ENCODE measurements at places on chromosomes 12 and 14.

- no peak for DNase-seq
These were observed 28.3 kb downstream of the GNPTAB start for GRCh38 chr12:101802486-101802885.

GRCh38 chr12:131448254-131448795 is 262.6 kb upstream of the SFSWAP start:
- DNase-seq, result peak; percentile 34

DNA sequence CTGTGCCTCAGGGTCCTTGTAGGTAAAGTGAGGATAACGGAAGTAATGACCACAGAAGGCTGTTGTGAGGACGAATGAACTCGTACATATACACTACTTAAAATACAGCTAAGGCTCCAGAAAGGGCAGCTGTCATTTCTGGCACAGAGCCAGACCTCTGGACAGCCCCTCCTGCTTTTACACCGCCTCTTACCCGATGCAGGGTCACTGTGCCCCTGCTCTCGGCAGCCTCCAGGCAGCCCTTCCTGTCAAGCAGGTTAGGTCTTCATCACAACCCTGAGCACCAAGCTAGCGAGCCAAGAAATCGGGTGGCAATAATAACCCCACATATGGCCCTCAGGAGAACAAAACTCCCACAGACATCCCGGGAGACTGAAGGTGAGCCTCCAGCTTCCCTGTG is 8.5 kb downstream of the TMEM229B start:
- DNase-seq, result no peak

DNA sequence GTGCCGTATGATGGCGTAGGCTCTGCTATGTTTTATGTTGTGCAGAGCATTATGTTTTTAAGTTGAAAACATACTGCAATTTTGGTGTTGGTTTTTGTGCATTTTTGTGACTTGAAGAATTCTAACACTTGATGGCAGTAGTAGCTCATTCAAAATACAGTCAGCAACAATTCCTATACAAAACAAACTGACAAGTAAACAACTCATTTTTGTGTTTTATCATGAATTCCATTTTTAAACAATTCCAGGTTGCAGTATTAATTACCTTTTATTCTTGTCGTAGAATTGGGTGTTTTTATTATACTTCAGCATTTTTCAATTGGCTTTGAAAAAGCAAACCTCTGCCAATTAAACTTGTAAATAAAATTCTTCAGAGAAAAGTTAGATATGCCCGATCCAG is 4.1 kb upstream of the CCER1 start:
- no peak for DNase-seq

- DNase-seq, result no peak
These were observed 166.0 kb downstream of the IPO8 start for GRCh38 chr12:30529489-30530269.

- DNase-seq, result no peak
These were observed 232.7 kb downstream of the SLC16A7 start for GRCh38 chr12:59828521-59828920.

GRCh38 chr12:131990066-131990979 is 40.6 kb downstream of the EP400 start:
- no peak for DNase-seq

GRCh38 chr14:25006961-25007795 is 42.8 kb downstream of the STXBP6 start:
- no peak for DNase-seq

DNA sequence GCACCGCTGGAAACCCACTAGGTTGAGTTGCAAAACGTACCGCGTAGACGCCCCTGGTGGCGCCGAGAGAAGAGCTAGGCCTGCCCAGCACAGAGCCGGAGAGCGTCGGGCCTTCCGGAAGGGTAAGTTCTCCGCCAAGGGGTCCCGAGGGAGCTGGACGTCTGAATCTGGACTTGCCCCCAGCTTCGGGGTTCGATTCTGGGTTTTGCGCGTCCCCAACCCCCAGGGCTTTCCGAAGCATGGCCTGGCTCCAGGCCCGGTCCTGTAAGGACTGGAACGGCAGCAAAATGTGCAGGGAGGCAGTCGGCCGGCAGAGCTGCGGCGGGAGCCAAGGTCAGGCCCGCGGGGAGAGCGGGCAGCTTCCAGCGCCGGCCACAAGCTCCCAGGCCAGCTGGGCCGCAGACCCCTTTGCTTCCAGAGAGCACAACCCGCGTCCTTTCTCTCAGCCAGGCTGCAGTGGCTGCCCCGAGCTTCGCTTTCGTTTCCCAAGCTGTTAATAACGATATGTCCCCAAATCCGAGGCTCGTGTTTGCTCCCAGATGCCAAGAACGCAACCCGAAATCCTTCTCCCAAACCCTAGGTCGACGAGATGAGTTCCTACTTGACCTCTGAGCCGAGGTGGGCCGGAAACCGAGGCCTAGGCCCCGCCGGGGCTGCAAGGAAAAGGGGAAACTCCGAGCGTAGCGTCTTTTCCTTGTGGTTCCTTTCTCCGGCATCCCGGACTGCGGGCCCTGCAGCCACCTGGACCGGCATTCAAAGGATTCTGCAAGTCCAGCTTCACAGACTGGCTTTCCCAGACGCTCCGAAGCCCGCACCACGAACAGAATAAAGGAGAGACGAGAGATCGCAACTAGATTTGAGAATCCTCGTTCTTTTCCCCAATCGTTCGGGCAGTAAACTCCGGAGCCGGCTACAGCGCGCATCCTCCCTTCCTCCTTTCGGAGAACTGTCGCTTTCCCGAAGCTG is 3.2 kb upstream of the TBX5 start:
- no peak for DNase-seq

DNA sequence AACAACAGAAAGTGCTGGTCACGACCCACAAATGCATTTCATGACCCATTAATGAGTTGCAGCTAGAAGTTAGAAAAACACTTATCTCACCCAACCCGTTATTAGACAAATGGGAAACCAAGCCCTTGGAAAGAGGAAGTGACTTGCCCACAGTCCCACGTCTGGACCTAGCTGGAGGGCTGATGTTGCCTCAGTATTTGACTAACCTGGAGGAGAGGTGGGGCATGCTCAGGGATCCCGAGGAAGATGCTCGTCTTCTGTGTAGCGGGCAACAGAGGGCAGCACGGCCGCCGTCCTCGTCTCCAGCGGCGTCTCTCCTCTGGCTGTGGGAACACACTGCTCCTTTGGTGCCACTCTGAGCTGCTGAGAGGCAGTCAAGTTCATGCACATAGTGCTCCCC is 12.7 kb downstream of the CCND2 start:
- DNase-seq, result no peak

DNA sequence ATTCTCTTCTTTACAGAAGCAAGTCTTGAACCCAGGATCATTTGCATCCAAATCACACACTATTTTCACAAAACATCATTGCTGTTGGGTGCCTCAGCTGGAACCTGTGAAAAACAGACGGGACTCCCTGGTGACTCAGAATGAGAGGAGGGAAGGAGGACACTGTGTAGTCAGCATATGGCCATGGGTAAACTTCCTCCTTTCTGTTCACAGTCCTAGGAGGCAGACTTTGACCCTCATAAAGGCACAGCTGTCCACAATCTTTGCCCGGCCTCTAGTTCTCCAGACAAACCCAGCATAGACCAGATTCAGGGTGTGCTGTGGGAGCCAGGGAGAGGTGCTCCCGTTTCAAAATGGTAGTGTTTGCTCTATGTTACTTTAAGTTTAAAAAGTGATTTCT is 62.0 kb downstream of the DYRK2 start:
- DNase-seq, result no peak

DNA sequence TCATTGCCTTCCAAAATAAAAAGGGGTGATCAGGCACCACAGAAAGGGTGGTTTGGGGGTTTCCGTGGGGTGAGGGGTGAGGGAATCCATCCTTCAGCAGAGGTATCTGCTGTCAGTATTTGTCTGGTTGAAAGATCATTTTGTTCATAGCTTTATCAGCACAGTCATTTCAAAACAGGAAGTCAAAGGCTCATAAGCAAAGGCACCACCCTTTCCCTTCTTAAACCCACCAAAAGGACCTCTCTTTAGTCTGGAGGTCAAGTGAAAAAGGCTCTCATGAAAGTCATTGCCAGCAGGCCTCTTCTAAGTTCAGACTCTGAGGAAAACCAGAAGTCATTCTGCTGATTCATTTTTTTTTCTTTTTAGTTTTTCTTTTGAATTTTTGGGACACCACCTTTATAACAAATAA is 6.2 kb downstream of the CHST11 start:
- DNase-seq, result peak; percentile 72

DNA sequence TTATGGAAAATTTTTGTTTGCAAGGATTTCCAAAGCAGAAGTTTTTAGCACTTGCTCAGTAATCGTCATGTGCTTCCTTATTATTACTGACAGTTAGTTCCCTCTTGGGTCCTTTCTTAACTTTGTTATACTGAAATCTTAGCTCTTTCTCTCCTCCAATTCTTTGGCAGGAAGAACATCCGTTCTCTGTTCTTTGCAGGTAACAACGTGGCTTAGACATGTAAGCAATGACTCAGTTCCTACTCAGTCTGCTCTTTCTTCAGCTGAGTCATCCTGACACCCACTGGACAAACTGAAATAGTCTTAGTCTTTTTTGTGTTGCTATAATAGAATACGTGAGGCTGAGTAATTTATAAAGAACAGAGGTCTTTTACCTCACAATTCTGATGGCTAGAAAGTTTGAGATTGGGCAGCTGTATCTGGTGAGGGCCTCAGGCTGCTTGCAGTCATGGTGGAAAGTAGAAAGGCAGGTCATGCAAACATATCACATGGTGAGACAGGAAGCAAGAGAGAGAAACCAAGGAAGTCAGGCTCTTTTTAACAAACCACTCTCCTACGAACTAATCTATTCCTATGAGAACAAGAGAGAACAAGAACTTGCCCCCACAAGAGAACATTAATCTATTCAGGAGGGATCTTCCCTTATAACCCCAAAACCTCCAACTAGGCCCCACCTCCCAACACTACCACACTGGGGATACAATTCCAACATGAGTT is 49.2 kb downstream of the TESPA1 start:
- DNase-seq, result peak; percentile 68

DNA sequence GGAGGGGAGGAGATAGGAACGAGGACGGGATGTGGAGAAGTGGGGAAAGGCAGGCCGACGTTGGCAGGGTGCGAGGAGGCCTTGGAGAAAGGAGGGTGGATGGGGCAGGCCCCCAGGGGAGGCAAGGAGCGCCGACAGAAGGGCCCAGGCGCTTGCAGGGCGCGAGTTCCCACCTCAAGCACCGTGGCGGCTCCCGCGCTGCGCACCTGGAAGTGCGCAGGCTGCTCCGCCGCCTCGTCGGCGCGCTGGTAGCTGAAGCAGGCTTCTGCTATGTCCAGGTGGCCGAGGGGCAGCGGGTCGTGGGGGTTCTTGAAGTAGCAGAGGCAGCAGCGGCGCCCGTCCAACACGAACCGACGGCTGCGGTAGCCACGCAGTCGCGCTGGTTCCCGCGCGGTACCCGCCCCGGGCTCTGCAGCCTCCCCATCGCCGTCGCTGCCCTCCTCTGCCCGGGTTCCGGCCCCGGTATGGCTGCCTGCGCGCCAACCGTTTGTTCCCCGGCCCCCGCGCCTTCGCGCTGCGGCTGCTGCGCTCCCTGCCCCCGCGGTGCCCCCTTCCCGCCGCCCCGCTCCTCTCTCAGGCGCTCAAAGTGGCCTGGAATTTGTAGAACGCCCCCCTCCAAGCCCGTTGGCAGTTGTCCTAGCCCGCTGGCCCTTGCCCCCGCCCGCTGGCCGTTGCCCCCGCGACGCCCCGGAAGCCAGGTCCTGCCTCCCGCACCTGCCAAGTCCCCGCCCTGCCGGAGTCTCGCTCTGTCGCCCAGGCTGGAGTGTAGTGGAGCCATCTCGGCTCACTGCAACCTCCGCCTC is 1.1 kb upstream of the ACTR6 start:
- peak; percentile 64 for DNase-seq

- no peak for DNase-seq
These were observed 14.0 kb upstream of the HPD start for GRCh38 chr12:121872546-121873215.

GRCh38 chr12:124040737-124041136 is 67.7 kb downstream of the ZNF664 start:
- DNase-seq, result no peak

GRCh38 chr12:89983622-89984021 is 275.0 kb upstream of the ATP2B1 start:
- no peak for DNase-seq

DNA sequence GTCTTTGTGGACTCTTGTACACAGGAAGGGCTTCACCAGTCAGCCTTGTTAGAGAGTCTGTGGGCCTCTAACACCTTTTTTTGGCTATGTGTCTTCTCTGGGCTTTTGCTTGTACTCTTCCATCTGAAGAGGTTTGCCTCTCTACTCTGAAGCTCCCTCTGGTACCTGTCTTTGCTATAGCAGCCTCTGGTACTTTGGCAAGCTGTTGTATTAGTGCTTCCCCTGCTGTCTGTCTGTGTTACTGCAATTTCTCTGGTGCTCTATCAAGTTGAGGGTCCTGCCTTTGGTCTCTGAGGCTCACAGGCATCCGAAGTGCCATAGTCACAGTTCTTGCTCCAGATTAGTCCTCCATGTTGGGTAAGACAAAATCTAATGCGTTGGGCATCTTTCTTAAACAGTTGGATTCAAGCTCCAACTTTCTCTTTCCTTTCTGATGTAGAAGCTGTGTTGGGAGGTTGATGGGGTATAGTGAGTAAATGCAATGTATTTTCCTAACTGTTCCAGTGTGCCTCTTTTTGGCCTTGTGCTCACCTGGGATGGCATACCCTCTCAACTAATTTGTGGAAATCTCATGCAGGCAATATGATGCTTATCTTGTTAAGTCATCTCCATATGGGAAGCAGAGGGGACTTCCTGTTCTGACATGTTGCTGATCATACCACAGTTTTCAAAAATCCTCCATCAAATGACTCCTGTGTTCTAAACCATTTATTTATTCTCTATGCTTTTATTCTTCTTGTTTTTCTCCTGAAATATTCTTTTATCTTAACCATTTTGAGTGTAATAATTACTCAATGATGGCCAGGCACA is 88.8 kb downstream of the ATF7IP start:
- DNase-seq, result peak; percentile 65

DNA sequence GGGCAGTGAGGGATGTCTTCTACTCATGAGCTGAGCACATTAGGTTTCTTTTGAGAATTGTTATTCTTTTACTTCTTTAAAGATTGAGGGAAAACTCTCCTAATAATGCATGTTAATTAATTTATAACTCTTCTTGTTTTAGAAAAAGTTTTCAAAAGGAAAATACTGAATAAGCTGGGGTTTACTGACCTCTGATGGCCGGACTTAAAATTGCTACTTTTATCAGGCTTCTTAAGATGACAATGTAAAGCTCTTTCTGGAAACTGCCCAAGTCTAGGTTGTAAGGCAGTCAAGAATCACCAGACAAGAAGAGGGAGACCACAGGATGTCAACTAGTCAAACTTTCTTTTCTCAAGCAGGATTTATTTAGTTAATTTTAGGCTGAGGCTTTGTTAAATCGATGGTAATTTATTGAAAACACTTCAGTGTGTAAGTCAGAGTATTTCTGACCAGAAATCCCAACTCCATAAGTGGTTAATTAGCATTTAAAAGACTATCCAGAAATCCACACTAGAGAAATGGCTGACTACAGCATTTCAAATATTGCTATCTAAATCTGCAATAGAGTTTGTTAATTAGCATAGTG is 82.1 kb downstream of the AVPR1A start:
- no peak for DNase-seq

All from stimulated activated effector memory CD8-positive, alpha-beta T cell treated with anti-CD3 and anti-CD28 coated beads, Interleukin-12 subunit alpha, Interleukin-12 subunit beta, amount 100 ng/mL, for 72 hours (primary cell).